Fibroblast of skin of right biceps (primary cell): ENCODE measurements at places on chromosomes 1 and 21.

- DNase-seq: no peak
These were observed 14.5 kb downstream of the HMGB4 start for GRCh38 chr1:33878392-33878791.

GRCh38 chr1:173190101-173190936, 16.8 kb downstream of the TNFSF4 start:
- DNase-seq: peak; percentile 59

DNA sequence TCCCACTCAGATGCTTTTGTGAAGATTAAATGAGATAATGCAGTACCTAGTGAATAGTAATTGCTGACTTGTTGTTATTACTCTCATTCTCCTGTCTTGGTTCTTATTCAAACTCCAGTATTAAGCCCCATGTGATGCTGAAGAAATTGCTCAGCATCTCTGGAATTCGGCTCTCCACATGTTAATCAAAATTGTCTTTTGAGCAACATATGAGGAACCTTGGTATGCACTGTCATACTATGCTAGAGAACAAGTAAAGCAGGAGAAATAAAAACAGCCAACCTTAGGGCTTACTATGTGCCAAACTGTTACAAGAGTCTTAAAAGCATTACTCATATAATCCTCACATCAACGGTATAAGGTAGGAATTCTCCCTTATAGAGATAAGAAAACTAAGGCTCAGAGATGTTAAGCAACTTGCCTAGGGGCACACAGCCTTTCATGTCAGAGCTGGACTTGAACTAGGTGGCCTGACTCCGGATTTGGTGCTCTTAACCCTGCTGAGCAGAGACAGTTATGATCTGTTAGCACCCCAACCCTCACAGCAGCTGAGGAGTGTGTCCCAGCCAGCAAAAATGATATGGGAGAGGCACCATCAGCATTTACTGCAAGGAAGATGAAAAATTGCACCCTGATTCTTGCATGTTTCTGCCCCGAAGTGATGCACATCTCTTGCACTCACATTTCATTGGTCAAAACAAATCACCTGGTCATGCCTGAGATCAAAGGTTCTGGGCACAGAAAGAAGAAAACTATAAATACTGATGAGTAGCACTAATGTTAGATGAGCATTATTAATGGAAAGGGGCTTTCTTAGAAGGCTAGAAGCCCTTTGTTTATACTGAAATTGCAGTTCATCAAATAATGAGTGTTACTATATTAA, 102.3 kb downstream of the OMA1 start:
- DNase-seq: peak; percentile 74

DNA sequence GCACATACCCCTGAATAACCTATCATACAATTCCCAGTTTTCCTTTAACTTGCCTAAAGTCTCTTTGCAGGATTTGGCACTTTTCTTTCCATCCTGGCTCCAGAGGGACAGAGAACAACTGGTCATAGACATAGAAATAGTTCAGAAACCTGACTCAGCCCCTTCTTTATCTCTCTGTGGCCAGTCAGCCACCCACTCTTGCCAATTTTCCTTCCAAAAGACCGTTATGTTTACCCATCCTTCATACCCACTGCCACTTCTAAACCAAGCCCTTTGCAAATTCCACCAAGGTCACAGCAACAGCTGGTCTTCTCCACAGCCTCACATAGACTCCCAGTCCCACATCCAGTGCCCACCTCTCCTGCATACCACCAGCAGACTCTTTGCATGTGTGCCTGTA, 127.2 kb upstream of the FGGY start:
- no peak for DNase-seq

DNA sequence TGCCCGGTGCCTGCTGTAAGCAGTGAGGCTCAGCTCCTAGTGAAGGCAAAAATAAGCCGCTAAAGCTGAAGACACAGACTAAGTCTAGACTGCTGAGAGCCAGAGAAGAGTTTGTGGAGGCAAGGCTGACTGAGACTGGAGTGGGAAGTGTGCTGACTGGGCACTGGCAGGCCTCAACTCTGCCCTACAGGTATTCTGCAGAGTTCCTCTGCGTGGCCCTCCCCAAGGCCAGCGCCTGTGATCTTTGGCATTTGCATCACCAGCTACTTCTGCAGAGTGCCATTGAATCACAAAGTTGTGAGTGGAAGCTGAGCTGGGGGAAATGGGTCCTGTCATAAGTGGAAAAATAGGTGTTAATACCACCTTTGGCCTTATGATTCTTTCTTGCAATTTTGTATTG, 905.7 kb downstream of the PLA2G4A start:
- no peak for DNase-seq

DNA sequence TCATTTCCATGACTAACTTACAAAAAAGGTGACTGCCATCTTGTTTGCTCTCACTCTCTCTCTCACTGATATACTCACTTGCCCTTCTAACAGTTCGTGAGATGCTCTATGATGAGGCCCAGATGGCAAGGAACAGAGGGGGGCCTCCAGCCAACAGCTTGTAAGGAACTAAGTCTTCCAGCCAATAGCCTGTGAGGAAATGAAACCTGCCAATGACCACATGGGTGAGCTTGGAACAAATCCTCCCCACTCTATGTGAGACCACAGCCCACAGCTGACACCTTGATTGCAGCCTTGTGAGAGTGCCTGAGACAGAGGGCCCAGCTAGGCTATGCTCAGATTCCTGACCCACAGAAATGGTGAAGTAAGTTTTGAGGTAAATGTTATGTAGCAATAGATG, 153.7 kb downstream of the HHIPL2 start:
- no peak for DNase-seq

DNA sequence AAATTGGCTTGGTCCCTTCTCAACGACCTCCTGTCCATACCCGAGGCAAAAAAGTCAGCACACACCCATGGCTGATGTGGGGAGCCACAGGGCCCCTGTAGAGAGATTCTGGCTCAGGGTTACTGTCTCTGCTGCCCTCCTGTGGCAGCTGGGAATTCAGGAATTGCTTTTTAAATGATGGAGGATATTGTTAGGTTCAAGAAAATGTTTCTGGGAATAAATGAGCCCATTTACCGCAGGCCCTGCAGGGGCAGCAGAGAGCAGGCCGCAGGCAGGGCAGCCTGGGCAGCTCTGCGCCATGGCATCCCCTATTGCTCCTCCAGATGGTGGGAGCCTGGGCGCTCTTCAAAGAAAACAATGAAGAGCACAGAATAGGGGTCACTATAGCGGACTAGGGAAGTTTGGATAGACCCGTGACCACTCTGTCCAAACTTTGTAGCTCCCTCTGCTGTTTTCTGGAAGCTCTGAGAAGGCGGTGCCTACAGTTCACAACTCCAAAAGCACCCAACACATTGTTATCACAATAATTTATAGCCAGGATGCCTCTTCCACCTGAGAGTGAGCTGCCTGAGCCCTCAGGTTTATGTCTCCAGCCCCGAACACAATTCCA, 201.1 kb downstream of the BACH1 start:
- peak; percentile 60 for DNase-seq

- peak; percentile 60 for DNase-seq
These were observed 31.9 kb downstream of the MROH9 start for GRCh38 chr1:170967042-170967910.

GRCh38 chr1:70764747-70765146, 282.9 kb downstream of the PTGER3 start:
- peak; percentile 49 for DNase-seq

DNA sequence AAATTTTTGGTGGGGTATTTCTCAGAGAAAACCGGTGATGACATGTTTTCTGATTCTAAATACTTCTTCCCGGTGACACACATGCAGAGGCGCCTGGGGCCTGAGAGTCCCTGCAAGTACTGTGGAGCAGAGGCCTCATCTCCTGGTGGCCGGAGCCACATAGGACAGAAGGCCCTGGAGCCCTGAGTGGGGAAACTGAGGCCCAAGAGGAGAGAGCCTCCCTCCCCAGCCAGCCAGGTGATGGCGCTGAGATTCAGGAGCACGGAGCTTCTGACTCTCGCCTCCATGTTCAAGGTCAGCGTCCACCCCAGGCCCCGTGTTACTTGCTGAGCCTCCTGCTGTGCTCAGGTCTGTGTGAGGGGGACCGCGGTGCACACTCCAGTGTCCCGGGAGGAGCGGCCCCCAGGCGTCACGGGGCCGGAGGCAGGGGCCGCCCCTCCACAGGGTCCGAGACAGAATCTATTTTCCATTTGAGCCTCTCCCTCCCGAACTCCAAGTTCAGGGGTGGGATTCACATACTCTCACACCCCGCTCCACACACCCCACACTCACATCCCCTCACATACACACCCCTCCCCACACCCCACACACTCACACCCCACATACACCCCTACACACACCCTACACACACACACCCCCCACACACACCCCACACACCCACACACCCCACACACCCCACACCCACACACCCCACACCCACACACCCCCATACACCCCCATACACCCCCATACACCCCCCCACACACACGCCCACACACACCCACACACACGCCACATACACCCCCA, 43.8 kb downstream of the SLX9 start:
- no peak for DNase-seq

DNA sequence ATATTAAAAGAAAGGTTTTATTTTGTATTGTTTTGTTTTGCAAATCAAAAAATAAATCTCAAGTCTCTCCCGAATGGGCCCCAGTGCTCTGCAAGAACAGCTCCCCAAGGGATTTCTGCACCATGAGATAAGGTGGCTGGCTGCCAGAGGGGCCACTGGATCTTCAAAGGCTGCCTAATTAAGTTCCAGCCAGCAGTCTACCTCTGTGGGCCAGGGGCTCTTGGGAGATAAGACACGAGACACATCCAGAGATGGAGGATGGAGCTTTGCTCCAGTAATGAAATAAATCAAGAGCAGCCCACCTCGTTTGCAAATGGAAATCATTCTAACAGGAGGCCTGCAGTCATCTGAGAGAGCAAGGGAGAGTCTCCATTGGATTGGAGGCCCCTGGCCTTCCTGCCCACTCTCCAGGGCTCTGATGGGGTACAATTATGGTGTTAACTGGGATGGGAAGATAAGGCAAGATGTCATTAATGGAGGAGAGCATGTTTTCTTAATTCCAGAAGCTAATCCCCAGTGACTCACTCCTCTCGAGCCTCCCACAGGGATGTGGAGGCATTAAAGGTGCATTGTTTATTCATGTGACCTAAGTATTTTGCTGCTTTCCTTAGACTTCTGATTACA, 155.2 kb upstream of the KAZN start:
- DNase-seq: peak; percentile 80
